ENCODE measurements at places on chromosomes 2 and 18.

DNA sequence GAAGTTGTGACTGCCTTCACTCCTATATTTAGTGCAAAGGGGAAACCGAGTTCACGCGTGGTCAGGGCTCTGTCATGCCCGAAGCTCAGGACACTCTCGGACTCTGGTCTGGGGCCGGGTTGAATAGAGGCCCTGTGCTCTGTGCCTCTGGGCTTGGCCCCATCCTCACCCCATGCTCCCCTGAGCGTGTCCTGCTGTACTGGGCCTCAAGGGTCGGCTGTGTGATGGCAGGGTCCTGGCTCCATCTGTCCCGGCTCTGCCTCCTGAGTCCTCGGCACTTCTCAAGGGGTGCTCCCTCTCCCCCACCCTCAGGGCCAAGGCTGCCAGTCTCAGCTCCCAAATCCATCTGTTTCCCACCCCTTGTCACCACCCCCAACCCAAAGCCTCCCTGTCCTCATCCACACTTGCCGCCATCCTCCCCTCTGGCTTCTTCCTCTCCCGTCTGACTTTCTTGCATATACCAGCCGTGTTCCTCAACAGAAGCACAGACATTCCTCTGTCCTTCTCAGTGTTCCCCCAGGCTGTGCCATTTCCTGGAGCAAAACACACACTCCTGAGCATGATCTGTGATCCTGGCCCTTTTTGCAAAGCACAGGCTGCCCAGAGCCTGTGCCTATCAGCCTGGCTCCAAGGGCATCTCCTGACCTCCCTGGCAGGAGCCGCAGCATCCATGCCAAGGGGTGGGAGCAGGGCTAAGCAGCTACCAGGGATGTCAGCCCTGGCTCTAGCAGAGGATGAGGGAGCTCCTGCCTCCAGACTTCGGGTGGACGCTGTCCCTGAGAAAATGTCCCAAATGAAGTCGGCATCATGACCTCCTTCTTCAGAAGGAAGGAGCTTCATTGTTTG, 64.2 kb upstream of the OTOS start:
- no peak for DNase-seq

GRCh38 chr2:209788925-209789324, 17.3 kb downstream of the UNC80 start:
- DNase-seq = no peak

DNA sequence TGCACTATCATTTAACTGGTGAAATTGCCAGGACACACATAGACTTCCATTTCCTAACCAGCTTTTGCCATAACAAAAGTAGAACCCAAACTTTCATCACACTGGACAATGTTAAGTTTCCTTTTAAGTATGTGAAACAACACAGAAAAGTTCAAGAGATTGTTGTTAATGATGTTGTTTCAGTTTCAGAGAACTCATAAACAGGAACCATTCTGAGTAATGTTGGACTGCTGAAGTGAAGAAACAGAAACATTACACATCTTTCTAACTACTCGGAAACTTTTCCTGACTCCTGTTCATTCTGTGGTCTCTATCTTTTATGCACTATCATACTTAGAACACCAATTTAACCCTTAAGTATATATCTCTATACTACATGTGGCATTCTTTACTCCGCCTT, 179.2 kb downstream of the RIT2 start:
- no peak for DNase-seq

GRCh38 chr2:26653207-26654060, 12.3 kb upstream of the CIB4 start:
- no peak for DNase-seq

DNA sequence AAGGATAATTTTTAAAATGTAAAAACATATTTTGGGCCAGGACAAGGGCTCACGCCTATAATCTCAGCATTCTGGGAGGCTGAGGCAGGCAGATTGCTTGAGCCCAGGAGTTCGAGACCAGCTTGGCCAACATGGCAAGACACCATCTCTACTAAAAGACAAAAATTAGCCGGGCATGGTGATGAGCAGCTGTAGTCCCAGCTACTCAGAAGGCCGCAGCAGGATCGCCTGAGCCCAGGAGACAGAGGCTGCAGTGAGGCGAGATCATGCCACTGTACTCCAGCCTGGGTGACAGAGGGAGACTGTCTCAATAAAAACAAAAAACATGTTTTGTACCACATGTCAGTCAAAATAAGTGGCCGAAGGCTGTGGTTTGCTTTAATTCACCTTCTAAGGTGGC, 122.5 kb downstream of the HDAC4 start:
- no peak for DNase-seq

GRCh38 chr2:85840091-85840490, 48.7 kb downstream of the ST3GAL5 start:
- no peak for DNase-seq

GRCh38 chr2:8157621-8158430, 524.0 kb upstream of the ID2 start:
- DNase-seq = no peak

DNA sequence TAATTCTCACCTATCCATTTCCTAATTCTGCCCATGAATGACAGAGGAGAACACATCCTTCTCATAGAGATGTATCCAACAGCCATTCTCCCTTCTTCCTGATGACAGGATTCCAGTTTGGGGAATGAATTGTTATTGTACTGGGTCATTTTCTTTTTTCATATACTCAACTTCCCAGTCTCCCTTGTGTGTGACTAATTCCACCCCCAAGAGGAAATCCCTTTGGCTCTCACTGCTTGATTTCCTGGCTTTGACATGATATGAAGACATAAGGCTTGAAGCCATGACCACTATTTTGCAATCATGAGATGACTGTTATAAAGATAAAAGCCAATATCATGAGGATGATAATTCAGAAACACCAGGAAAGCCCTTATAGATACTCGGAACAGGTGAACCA, 384.7 kb upstream of the ACVR2A start:
- no peak for DNase-seq

DNA sequence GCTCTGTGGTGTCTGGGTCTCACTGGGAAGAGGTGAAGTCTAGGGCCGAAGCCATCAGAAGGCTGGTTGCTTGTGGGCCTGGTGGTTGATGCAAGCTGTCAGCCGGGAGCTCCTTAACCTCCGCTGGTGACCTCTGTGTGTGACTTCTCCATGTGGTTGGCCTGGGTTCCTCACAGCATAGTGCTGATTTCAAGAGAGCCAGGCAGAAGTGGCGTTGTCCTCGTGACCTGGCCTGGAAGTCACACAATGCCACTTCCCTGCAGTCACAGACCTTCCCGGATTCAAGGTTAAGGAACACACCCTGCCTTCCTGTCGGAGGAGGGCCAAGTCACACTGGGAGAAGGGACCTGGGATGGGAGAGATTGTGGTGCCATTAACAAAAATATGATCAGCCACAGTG, 303.7 kb upstream of the HS6ST1 start:
- no peak for DNase-seq

GRCh38 chr2:235170536-235171521, 219.0 kb downstream of the SH3BP4 start:
- DNase-seq = no peak

GRCh38 chr2:118738106-118738505, 109.3 kb downstream of the EN1 start:
- no peak for DNase-seq

DNA sequence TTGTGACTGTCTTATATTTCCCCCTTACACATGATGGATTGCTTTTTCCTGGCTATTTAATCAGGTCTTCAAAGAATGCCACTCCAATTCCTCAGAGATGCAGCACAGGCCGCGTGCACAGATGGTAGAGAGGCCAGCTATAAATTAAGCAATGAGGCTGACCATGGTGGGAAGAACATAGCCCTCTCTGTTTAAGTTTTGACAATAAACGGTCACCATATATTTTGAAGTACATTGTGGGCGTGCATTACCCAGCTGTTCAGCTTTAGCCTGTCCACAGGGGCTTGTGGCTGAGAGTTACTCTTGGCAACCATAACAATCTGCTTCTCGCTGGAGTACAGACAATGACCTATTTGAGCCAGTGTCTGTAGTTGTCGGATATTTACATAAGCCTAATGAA, 730.8 kb downstream of the DCC start:
- DNase-seq = no peak

DNA sequence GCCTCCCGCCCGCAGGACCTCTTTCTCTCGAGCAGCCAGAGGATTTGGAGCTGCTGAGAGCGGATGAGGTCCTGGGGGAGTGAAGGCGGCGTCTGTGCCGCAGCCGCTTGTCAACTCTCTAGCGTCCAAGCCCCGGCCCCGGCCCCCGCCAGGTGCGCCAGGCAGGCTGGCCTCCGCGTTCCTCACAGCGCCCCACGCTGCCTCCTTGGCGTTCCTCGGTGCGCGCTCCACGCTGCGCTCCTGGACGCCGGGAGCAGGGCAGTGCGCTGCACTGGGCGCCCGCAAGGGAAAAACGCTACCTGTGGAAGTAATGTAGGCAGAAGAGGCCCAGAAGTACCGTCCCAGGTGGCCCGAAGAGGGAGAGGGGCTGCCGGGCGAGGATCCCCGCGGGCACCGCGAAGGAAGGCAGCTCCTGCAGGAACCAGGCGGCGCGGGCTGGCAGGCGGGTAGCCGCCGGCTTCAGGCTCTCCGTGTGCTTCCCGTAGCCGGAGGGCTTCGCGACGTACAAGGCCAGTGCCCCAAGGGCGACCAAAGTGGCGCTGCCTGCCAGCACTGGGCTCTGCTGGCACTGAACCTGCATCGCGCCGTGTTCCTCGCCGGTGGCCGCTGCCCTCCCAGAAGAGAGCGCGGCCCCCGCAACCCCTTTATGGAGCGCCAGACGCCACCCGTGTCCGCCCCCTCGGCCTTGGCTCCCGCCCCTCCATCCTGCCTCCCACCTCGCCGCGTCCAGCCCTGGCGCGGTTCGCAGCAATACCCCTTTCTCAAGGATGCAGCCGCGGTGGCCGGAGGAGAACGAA, at the start of gene SRD5A2:
TSS of gene SRD5A2 (minus strand) at position 618 of the 797 bp plus-strand sequence. CDS start at position 580, 38 bp downstream.
- no peak for DNase-seq

DNA sequence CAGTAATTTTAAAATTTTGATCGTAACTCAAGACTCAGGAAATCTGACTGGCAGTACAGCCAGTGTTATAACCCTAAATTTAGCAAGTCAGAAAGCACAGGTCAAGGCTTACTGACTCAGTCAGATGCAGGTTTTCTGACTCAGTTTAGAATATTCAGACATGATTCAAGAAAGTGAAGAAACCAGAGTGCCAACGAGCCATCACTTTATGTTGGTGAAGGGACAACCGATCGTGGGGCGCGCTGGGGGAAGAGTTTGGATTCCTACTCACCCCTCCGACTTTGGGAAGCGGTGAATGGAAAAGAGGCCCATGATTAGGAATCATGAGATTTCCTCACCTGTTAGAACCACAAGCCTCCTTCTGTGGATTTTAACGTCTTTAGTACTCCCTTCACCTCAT, 998 bp downstream of the RNF149 start:
- no peak for DNase-seq

GRCh38 chr2:199458806-199459285, 1.1 kb upstream of the SATB2 start:
- no peak for DNase-seq

DNA sequence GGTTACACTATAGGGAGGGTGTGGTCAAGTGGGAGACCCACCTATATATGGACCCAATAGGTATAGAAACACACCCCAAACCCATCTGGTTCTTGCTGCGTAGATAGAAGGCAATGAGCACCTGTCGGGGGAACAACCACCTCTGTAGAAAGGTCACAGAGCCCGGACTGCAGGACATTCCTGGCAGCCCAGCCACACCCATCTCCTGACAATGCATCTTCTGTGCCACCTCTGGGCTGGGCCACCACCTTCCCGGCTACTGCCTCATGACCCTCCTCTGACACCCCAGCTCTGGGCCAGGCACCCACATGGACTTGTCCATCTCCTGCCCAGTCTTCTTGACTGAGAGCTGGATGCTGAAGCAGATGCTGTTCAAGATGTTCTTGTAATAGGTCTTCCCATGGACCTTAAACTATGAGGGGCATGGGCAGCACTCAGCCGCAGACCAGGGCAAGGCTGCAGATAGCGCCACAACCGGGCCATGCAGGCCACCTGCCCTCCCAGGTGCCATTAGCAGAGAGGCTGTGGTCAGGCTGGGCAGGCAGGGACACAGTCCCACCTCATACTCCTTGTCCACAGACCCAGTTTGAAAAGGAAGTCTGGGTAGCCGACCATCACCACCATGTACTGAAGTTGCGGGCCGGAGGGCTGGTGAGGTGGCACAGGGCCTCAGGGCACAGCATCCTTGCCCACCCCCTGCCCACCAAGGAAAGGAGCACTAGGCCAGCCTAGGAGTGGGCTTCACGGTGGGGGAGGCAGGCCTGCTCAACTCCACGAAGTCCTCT, 9.3 kb downstream of the ALPG start:
- DNase-seq = no peak

GRCh38 chr18:51802569-51803428, 537.2 kb upstream of the DCC start:
- no peak for DNase-seq

- no peak for DNase-seq
These were observed 1.6 kb downstream of the TMEM178A start for GRCh38 chr2:39667104-39667885.

DNA sequence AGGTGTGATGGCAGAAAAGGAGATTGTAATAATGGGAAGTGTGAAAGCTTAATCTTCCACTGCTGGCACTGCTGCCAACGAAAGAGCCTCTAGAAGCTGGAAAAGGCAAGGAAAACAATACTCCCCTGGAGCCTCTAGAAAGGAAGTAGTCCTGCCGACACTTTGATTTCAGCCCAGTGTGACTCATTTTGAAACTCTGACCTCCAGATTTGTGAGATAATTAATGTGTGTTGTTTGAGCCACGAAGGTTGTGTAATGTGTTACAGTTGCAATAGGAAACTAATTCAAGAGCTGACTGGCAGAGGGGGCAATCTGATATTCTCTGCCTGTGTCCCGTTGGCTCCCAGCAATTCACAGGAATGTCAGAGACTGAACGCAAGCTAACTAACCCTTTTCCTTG, 219.2 kb upstream of the UBE2E3 start:
- DNase-seq = no peak

DNA sequence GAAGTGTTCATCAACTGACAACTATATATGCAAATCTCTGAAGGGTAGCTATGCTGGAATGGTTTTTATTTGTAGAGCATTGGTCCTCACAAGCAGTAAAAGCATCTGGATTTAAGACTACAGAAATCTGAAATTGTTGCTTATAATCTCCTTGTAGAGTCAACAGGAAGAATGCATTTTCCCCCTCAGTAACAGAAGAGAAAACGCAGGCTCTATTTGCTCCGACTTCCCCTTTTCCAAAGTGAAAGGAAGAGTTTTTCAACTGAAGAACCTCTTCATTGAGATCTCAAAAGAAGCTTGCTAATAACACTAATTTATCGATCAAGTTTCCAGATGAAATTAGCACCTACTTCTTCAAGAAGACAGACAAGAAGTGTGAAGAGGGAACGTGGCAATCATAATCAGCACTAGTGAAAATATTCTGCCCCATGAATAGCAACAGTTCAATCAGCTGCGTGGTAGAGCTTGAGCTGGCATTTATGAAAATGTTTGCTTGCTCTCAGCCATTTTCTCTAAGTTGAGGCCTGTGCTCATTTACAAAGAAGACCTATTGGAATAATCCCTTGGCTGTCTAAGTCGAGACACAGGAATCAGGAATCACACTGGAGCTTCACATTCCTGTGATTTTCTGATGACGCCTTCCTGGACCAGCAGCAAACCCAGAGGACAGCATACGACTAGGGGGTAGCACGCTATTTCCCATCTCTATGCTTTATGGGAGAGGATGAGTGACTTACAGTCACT, 43.7 kb downstream of the TGIF1 start:
- DNase-seq = no peak
